ENCODE measurements at places on chromosomes 7 and 10.

- DNase-seq, result no peak
Measured at GRCh38 chr10:132333386-132333785, 1.4 kb downstream of the LRRC27 start.

DNA sequence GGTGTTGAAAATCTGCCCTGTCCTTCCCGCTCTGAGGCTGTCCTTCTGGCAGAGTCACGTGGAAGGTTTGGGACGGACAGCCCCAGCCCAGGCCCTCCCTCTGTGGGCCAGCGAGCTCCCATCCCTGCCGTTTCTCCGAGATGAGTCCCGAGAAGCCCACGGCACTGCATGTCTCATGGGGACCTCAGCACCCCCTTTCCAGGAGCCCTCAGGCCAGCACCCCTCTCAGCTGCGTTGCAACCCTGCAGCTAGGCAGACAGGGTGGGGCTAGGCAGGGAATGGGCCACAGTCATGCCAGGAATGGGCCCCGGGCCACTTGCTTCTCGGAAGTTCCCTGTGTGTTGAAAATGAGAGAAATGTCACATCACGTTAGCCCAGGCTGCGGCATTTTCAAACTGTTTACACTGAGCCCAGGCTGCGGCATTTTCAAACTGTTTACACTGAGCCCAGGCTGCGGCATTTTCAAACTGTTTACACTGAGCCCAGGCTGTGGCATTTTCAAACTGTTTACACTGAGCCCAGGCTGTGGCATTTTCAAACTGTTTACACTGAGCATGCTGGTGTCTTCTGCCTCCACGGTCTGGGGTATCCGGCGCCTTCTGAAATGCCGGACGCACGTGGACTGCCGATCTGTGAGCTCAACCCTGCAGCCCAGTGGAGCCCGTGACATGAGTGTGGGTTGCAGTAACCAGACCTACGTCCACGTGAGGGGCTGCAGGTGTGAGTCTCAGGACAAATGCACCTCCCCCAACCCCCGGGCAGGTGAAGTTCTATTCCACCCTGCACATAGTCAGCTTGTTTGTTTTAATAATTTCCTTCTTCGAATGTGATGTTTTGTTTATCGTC lies 42.6 kb downstream of the FAM20C start:
- DNase-seq, result no peak

DNA sequence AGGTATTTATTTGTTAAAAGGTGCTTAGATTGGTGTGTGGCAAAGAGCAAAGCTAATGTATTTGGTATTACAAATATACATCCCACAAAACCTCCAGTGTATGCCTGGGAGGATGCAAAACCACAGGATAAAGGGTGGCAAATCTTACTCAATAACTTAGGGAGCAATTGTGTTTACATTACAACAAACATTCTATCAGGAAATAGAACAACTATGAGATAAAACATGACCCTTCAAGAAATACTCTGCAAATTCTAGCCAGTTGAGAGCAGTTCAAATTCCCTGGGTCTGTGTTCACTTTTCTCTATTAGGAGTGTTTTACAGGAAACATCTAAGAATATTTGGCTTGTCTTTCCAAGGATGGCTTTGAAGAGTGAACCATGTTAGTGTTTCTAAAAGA lies 64.9 kb downstream of the CUL1 start:
- DNase-seq, result no peak

DNA sequence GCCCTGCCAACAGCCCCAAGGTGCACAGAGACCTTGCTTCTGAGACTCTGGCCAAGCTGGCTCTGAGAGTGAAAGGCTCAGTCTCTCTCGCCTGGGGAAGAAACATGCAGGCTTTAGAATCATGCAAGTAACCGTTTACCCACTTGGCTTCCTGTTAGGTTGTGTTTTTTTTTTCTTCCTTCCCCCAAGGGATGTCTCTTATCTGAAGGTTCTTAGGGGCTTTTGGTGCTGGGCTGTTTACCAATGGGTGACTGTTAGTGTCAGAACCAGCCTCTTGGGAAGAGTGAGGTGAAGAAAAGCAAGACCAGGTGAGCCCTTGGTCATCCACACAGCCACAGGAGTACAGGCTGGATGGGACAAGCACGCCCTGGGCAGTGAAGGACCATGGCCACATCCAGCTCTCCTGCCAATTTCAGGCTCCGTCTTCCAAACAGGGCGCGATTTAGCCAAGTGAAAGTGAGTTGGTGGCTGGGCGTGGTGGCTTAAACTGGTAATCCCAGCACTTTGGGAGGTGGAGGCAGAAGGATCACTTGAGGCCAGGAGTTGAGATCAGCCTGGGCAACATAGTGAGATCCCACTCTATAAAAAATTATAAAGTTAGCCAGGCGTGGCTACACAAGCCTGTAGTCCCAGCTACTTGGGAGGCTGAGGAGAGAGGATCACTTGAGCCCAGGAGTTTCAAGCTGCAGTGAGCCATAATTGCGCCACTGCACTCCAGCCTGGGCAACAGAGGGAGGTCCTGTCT lies 76.3 kb upstream of the CUX1 start:
- DNase-seq, result no peak

DNA sequence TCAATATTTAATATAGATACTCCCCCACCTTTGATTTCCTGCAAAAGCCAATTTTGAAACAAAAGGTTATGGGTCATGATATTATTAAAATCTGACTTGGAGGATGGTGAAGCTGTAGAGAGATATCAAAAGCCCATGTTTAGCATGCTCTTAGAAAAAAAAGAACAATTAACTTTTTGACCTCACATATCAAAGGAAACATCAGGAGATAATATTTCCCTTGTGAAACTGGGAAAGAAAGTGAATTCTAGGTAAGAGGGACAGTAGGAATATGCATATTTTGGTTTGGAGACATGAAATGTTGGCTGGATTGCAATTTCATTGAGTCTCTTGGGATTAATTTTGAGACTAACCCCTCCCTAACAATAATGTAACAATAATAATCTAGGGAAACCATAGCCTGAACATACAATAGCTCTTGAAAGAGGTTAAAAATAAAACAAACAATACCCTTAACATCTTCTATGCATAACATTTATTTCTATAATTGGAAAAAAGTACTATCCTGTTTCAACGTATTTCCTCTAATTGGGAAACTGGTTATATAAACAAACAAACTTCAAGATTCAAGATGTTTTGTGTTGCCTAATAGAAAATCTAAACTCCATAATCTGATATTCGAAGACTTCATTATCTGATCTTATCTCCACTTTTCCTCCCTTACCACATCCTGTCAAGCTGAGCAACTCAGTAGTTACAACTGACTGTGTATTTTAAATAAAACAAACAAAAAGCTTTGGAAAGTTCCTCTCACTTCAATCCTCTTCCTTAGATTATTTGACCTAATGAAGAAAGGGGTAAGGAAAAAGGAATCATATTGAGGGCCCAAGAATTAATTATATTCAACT lies 14.8 kb downstream of the TMEM26 start:
- DNase-seq, result no peak

GRCh38 chr7:506921-507622 lies 12.6 kb downstream of the PDGFA start:
- no peak for DNase-seq

DNA sequence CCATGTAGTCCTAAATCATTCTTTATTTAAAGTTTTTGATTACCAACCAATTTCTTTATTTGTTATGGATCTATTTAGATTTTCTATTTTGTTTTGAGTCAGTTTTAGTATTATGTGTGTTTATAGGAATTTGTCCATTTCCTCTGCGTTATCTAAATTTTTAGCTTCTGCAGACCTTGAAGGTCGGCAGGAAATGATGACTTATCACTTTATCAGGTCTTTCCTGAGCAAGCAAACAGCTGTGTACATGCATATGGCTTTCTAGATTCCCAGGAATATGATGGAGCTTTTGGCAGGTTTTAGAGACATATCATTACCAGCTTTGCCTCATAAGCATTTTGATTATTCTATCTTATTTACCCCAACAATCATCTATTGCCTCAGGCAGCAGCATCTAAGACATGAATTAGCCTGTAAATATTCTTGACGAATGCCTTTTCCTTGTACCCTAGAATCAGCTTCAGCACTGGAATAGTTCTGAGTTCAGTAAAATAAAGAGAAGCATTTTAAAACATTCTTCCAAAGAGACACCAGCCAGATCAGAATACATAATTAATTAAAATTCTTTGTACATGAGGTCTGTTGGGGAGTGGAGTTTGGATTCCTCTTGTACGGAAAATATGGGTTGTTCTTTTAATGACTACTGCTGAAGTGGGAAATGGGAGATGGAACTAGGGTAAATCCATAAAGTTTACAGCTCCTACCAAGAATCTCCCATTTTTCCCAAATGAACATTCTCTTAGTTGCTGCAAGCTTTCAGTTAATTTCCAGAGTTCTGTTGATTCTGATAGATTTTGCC lies 408.8 kb upstream of the SEMA3C start:
- no peak for DNase-seq

GRCh38 chr10:47310090-47310505 lies 10.1 kb downstream of the GDF10 start:
- no peak for DNase-seq

- no peak for DNase-seq
Measured at GRCh38 chr10:97494863-97495506, 3.2 kb downstream of the MMS19 start.

GRCh38 chr10:34156781-34157425 lies 658.2 kb downstream of the PARD3 start:
- DNase-seq, result no peak

GRCh38 chr7:99833289-99833877 lies 5.6 kb downstream of the CYP3A43 start:
- no peak for DNase-seq

GRCh38 chr7:143316492-143316891 lies 581 bp downstream of the CLCN1 start:
- no peak for DNase-seq

GRCh38 chr10:69668721-69669120 lies 38.7 kb downstream of the FAM241B start:
- no peak for DNase-seq

DNA sequence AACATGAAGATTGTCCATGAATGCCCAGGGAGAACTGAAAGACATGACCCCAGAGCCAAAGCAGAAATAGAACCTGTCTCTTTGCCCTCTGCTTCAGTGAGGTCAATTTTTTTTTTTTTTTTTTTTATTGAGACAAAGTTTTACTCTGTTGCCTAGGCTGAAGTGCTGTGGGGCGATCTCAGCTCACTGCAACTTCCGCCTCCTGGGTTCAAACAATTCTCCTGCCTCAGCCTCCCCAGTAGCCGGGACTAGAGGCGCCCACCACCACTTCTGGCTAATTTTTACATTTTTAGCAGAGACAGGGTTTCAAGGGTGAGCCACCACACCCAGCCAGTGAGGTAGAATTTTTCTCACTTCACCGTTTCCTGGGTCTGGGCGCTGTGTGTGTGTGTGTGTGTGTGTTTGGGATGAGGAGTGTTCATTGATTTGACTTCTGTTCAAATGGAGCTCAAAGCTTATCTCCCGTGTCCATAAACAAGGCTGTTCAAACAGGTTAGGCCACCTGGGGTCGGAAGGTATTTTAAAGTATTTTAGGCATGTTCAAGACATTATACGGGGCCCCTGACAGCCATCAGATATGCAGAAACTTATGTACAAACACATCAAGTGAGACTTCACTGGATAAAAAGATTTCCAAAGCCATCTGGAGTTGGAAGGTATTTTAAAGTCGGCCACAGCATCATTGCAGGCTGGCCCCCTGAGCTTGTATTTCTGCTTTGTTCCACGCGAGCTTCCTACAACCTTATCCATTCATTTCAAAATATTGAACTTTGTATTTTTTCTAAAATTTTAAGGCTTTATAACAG lies 93.8 kb downstream of the MAP3K8 start:
- no peak for DNase-seq

DNA sequence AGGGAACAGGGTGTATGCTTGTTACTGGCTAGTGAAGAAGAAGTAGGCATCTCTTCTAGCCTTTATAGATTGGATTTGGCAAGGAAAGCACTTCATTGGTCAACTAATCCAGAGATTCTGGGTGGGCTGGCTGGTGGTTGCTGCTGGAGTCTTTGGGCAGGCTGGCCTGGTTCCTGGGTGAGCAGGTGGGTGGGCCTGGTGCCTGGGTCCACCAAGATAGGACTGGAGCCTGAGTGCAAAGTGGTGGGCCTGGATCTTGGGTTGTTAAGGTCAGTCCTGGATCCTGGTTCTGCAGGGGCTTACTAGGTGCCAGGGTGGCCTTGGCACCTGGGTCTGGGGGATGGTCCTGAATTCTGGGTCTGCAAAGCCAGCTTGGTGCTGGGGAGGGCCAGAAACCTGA lies 482.4 kb upstream of the GHITM start:
- DNase-seq, result no peak
